ENCODE measurements at places on chromosomes 4 and X.

DNA sequence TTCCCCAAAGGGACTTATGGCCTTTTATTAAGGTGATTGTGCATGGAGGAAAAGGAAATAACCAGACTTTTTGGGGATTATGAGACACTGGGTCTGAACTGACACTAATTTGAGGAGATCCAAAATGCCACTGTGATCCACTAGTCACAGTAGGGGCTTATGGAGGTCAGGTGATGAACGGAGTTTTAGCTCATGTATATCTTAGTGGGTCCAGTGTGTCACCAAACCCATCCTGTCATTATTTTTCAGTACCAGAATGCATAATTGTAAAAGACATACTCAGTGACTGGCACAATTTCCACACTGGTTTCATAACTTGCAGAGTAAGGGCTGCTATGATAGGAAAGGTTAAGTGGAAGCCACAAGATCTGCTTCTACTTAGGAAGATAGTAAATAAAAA lies 131.3 kb downstream of the RTL3 start:
- no peak for DNase-seq

GRCh38 chrX:39752815-39753214 lies 344.9 kb downstream of the BCOR start:
- no peak for DNase-seq

DNA sequence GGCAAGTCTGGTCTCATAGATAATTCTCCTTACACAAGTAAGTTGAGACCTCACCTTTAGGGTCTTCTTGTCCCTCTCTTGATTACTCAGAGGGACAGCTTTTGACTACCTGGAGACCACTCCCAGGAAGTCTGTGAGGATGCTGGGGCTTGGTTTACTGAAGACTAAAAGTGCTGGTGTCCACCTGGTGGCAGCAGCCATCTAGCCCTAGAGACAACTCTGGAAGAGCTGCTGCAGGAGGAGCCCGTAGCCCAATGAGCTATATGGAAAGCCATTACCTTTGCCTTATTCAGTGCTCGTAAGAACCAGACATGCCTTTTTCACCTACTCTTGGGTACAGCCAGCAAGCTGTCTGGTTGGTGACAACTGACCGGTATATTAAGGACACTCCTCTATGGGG lies 7.3 kb downstream of the FGFBP2 start:
- no peak for DNase-seq

GRCh38 chrX:115362334-115363095 lies 73.0 kb downstream of the LUZP4 start:
- DNase-seq, result no peak

GRCh38 chr4:41216294-41217019 lies 2.1 kb upstream of the APBB2 start:
- DNase-seq, result peak; percentile 35

GRCh38 chrX:132433551-132433950 lies 55.3 kb downstream of the MBNL3 start:
- DNase-seq, result no peak

DNA sequence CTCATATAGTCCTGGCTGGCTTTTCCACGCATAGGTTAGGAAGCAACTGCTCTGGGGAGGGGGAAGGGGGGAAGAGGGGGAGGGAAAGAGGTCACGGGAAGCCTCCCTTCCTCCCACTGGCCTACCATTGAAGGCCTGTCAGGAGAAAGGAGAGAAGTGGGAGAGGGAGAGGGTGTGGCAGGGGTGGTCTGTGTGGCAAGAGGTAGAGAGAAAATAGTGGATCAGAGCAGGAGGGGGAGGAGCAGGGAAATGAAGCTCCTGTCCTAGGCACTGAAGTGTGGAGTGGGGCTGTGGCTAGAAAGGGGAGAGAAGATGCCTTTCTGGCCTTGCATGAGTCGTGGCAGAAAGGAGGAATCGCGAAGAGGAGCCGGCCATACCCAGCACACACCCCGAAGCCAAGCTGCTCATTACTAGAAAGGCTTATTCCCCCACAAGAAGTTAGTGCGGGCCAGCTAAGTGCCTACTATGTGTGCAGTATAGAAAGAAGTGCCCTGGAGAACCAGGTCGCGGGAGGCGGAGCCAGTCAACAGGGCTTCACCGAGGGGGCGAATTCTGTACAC lies 1.1 kb upstream of the TMEM164 start:
- no peak for DNase-seq
